ENCODE measurements at places on chromosomes 5 and 9.

DNA sequence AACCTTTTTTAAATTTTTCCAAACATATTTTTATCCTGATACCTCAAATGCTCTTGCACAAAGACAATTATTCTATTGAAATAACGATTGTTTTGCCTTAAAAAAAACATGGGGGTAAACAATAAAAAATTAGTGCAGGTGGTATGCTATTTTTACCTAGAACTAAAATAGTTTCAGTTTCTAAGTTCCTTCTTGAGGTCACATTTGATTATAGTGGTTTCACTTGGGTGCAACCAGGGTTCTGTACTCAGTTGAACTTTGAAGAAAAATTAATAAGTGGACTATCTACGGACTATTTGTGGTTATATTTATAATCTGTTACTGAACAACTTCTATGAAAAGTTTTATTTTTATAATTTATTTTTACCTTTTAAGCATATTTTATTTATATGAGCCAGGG is 387.1 kb upstream of the IZUMO3 start:
- DNase-seq: no peak

DNA sequence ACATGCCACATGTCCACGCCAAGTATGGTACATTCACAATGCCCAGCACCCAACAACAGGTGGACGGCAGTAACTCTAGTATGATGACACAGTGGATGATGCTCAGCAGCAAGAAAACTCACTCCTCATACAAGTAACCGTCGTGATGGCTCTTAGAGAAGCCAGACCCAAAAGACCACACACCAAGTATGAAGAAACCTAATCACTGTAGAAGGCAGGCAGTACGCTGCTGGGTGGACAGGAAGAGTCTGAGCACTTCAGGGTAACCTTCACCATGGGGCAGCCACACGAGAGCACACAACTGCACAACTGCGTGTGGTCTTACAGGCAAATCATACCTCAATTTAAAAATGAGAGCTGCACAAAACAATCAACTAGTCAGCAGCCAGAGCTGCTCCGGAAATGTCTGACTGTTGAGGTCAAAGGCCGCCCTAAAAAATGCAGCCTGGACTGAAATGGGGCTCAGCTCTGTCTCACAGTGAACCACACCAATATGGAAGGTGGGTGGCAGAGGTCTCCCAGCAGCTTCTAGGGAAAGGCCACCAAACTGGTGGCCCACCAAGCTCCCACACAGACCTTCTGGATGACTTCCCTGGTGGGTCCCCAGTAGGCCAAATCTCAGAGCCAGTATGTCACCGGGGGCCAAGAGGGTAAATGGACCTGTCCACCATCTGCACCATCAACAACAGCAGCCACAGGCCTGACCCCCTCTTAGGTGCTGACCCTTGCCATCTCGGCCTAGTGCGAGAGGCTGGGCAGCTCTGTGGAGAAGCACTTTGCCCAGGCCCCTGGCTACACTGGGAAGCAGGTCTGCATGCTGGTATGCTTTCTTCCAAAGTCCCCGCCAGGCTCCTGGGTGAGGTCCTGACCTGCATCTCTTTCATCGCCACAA is 17.8 kb downstream of the BICD2 start:
- DNase-seq: no peak

DNA sequence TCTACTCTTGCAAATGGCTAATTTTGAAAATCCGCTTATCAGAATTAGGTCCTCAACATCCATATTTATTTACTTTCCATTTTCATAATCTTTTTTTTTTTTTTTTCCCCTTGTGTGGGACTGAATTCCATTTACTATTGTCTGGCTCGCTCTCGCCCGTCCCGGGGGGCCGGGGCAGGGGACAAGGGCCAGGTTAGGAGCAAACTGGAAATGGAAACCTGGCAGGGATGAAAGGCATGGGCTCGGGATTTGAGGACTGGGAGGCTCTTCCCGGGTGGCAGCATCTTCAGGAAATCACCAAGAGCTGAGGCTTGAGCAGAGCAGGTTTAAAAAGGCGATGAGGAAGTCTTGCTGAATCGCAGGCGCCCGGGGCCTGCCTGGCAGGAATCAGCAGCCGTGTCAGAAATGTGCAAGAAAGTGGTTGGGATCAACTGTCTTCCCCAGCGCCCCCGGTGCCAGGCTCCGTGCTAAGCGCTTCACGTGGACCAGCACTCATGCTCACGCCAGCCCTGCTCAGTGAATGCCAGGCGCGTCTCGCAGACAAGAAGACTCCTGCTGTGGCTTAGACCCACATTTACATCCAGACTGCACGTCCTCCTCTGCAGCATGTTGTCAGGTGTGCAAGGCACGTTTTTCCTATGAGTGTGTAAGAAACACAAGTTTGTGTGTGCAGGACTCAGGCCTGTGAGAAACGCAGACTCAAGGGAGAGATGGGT is 66.3 kb upstream of the UNC5A start:
- no peak for DNase-seq

GRCh38 chr9:137198902-137199283 is 1.6 kb downstream of the TPRN start:
- no peak for DNase-seq

All from AG04450 (cell line).